ENCODE measurements at places on chromosomes 7 and 10. TPM values are rescaled to one million over a fixed set of nuclear protein-coding genes. Genes with fewer than 3 reads are reported as not detected.

DNA sequence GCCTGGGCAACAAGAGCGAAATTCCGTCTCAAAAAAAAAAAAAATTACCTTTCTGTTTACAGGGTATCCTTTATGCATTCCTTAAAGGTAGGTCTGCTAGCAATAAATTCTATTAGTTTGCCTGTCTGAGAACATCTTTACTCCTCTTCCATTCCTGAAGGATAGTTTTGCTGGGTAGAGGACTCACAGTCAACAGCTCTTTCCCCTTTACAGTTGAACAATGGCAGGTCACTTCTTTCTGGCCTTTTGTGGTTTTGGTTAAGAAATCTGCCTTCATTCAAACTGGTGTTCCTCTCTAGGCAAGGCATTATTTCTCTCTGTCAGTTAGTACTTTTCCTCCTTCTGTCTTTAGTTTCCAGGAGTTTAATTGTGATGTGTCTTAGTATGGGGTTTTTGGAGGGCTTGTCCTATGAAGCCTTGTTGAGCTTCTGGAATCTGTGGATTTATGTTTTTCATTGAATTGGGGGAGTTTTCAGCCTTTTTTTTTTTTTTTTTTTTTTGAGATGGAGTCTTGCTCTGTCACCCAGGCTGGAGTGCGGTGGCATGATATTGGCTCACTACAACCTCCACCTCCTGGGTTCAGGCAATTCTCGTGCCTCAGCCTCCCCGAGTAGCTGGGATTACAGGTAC, 4.8 kb upstream of the DNAAF5 start:
- no peaks in the 10 kb centered on the region for H3K27me3 ChIP-seq
- DNase-seq = no peak
- no peak overlapping the region for H3K4me3 ChIP-seq
- H3K4me1 ChIP-seq = peaks cover 7% of the 10 kb centered on the region

GRCh38 chr7:39265641-39266591, 288.2 kb downstream of the POU6F2 start:
- no peaks in the 10 kb centered on the region for H3K27me3 ChIP-seq
- DNase-seq = peak; percentile 32
- no peaks in the 10 kb centered on the region for H3K36me3 ChIP-seq
- H3K4me3 ChIP-seq = no peak overlapping the region

GRCh38 chr7:2417981-2418481, 14.6 kb downstream of the CHST12 start:
- H3K4me3 ChIP-seq = no peak overlapping the region
- no peak overlapping the region for H3K27ac ChIP-seq
- DNase-seq = no peak
- H3K27me3 ChIP-seq = no peaks in the 10 kb centered on the region
- no peaks in the 10 kb centered on the region for H3K36me3 ChIP-seq

DNA sequence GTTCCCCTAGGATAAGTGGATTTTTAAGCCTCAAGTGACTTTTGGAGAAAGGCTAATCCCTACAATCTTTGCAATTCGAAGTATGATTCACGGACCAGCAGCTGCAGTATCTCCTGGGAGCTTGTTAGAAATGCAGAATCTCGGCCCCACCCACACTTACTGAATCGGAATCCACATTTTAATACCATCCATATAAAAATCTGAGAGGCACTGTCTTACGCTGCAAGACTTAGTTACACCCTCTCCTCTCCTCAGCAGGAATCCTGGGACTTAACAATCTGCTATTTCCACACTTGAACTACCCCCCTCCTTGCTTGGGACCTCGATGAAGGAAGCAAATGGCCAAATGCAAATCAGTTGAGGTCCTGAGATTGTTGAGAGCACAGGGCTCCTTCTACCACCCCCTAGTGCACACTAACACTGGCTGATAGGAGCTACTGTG, 21.0 kb downstream of the ITPRIP start:
- H3K27ac ChIP-seq = peak overlapping the region; percentile 57
- DNase-seq = no peak
- no peak overlapping the region for H3K4me3 ChIP-seq

DNA sequence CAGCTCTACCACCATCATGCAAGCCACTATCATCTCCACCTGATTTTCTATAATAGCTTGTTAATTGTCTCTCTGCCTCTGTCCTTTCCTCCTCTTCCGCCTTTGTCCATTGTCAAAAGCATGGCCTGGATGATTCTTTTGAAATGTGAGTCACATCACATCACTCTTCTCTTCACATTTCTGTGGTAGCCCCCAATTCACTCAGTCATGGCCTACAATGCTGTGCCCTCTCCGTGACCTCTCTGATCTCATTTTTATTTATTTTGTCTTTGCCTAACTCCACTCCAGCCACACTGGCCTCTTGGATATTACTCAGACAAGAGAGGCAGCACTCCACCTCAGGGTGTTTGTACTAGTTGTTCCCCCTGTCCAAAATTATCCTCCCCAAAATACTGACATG, 4.9 kb upstream of the ABCB4 start:
- H3K4me1 ChIP-seq = peaks cover 7% of the 10 kb centered on the region
- no peak overlapping the region for H3K27ac ChIP-seq
- peaks cover 22% of the 10 kb centered on the region for H3K27me3 ChIP-seq

DNA sequence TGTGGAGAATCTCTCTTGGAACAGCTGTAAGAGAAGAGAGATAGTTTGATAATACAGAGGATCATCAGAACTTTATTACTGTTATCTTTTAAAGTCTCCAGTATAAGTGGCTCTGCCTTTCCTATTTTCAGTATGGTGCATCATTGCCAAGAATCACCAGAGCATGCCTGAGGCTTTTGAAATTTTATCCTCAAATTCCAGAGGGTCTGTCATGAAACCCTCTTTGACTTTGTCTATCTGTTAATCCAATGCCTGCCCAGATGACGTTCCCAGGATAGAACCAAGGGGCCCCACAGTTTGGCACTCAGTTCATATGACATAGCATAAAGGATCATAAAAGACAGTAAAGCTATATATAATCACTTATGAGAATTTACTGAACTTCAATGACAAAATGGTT, 35.3 kb upstream of the SEMA3C start:
- no peaks in the 10 kb centered on the region for H3K27me3 ChIP-seq
- H3K4me1 ChIP-seq = no peaks in the 10 kb centered on the region
- no peaks in the 10 kb centered on the region for H3K36me3 ChIP-seq
- no peak for DNase-seq
- H3K4me3 ChIP-seq = no peak overlapping the region
- no peak overlapping the region for H3K27ac ChIP-seq

DNA sequence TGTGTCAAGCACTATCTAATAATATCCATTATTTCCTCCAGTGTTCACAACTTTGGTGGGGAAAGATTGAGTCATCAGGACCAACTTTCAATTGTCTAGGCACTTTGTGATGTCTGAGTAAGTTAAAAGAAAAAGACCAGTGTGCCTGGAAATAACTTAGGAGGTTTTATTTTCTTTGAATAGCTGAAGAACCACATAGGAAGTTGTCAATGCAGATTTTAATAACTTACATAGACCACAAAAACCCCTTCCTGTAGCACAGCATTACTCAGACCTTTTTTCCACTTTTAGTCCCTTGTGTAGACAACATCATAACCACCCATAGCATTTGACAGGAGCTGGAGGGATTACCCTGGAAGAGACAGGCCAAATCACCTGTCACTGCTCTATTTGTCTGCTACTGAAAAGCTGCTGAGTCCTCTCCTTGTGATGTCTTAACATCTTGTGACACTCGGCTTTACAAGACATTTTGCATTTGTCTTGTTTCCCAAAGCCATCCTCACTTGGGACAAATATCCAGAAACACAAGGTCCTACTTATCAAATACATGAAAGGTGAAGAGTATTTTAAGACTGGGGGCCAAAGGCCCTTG, 241.5 kb upstream of the PTER start:
- DNase-seq = peak; percentile 7
- no peaks in the 10 kb centered on the region for H3K27me3 ChIP-seq
- H3K4me3 ChIP-seq = peak overlapping the region; percentile 18
- peaks cover 31% of the 10 kb centered on the region for H3K4me1 ChIP-seq

GRCh38 chr7:5422396-5423305, 983 bp downstream of the TNRC18 start:
- H3K4me3 ChIP-seq = peak overlapping the region; percentile 63
- no peak overlapping the region for H3K27ac ChIP-seq
- peak; percentile 66 for DNase-seq
- no peaks in the 10 kb centered on the region for H3K36me3 ChIP-seq

The PLEKHS1 gene
- total RNA-seq = not detected

The RADIL gene
- 9.8 TPM for total RNA-seq

The GARS1 gene
- 271 TPM for total RNA-seq

The PON1 gene
- 1.5 TPM for total RNA-seq

The GHRHR gene
- total RNA-seq = not detected

The HTR5A gene
- not detected for total RNA-seq

The INTS1 gene
- total RNA-seq = 111 TPM
